ENCODE measurements at places on chromosomes 1 and 21. TPM values are rescaled to one million over a fixed set of nuclear protein-coding genes. Genes with fewer than 3 reads are reported as not detected.

Gene RGS4
- total RNA-seq, result 148 TPM

Gene ZNF648
- 0.99 TPM for total RNA-seq

DNA sequence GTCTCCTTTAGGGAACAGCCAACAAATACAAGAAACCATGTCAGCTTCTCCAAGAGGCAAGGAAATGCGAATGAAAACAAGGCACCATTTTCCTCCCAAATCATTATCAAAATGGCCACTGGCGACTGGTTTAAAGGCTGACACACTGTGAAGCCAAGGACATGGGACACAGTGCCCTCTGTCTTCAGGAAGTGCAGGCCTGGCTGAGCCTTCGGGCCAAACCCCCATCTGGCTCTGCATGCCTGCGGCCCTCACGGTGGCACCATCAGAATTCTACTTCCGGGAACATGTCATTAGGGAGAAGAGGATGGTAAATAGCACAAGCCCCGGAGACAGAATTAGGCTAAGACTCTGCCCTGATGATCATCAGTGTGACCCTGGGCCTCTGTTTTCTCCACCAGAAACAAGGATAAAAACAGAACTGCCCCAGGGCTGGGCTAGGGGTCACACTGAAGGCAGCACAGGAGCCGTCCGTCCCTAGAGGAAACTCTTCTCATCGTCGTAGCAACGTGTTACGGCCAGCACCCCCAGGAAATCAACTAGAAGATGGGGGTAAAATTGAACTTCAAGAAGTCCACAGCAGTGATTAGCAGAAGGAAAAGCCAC is 103.5 kb downstream of the NPHP4 start:
- H3K27ac ChIP-seq, result no peak overlapping the region
- H3K4me1 ChIP-seq, result peaks cover 62% of the 10 kb centered on the region
- DNase-seq, result no peak
- no peak overlapping the region for H3K4me3 ChIP-seq
- H3K36me3 ChIP-seq, result peaks cover 64% of the 10 kb centered on the region

GRCh38 chr1:107952989-107953388 is 12.0 kb downstream of the VAV3 start:
- H3K27ac ChIP-seq, result no peak overlapping the region
- no peak for DNase-seq
- H3K36me3 ChIP-seq, result no peaks in the 10 kb centered on the region
- H3K27me3 ChIP-seq, result no peaks in the 10 kb centered on the region

DNA sequence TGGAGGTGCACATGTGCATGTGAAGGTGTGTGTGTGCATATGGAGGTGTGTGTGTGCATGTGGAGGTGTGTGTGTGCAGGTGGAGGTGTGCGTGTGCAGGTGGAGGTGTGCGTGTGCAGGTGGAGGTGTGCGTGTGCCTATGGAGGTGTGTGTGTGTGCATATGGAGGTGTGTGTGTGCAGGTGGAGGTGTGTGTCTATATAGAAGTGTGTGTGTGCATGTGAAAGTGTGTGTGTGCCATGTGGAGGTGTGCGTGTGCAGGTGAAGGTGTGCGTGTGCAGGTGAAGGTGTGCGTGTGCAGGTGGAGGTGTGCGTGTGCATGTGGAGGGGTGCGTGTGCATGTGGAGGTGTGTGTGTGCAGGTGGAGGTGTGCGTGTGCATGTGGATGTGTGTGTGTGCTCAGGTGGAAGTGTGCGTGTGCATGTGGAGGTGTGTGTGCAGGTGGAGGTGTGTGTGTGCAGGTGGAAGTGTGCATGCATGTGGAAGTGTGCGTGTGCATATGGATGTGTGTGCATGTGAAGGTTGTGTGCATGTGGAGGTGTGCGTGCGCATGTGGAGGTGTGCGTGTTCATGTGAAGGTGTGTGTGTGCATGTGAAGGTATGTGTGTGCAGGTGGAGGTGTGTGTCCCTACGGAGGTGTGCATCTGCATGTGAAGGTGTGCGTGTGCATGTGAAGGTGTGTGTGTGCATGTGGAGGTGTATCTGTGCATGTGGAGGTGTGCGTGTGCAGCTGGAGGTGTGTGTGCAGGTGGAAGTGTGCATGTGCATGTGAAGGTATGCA is 13.5 kb downstream of the C1orf74 start:
- H3K27ac ChIP-seq, result no peak overlapping the region
- H3K4me1 ChIP-seq, result no peaks in the 10 kb centered on the region
- no peak for DNase-seq
- H3K36me3 ChIP-seq, result no peaks in the 10 kb centered on the region

DNA sequence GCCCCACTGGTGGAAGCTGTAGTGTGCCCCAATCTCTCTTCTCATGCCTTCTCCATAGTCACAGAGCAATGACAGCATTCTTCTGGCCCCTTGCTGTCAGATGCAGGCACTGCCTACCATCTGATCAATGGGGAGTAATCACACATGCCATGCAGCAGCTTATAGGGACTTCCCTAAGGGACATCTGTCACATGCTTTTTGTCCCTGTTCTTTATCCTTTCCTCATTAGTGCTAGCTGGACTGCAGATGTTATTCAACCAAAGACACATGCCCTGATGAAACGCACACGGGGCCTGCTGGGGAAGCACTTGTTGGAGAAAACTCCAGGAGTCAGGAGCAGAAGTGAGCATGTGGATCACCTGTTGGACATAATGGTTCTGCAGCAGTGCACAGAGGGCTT is 108.7 kb downstream of the KCNJ15 start:
- no peak for DNase-seq
- no peaks in the 10 kb centered on the region for H3K27me3 ChIP-seq
- no peak overlapping the region for H3K4me3 ChIP-seq
- no peak overlapping the region for H3K27ac ChIP-seq
- H3K4me1 ChIP-seq, result no peaks in the 10 kb centered on the region
- H3K36me3 ChIP-seq, result no peaks in the 10 kb centered on the region

DNA sequence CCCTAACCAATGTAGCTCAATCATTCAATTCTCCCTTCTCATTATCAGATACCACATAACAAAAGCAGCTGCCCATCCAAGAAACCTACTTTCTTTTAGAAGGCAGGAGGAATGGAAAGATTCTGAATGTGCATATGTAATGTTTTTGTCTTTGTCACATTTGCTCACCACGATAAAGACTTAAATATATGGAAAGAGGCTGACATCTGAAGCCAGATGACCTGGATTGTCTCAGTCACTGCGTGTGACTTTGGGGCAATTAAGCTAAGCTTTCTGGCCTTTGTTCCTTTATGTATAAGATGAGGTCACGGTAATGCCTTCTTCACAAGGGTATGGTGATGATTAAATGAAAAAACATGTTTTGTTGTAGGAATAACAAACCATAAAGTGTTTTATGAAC is 42.6 kb downstream of the LRRC52 start:
- no peaks in the 10 kb centered on the region for H3K4me1 ChIP-seq
- no peak overlapping the region for H3K4me3 ChIP-seq
- peaks cover 2% of the 10 kb centered on the region for H3K27me3 ChIP-seq

DNA sequence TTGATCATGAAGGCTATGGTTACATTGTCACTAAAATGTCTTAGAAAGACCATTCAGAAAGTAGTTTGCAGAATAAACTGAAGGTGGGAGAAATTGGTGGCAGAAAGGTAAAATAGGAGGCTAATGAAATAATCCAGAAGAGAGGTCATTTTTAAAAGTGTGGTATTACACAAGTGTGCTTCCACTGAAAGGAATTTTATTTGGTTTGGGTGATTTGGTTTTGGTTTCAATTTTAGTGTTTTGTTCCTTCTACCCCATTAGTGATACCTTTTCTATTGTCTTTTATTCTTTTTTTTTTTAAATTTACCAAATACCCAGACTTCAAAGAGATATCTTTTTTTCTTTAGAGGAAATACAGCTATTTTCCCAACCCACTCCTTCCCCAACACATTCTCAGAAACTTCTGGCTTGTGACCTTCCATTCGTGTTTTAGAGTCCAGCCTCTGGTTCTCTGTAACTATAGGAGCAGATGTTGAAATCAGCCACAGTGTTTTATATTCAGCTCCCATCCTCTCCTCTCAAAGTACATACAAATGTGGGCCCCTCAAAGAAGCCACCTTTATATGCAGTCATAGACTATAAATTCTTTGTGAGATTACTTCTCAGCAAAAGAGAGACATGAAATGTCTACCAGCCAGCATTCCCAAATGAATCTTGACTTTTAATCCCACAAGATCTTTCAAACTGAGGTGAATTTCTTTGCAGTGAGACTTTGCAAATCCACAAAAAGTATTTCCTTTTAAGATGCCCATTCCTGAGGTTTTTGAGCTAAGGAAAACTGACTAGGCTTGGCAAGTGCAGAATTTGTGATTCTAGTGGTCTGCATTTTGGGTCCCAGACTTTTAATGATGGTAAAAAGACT is 42.0 kb upstream of the PALMD start:
- H3K36me3 ChIP-seq, result no peaks in the 10 kb centered on the region
- no peak overlapping the region for H3K27ac ChIP-seq
- no peak overlapping the region for H3K4me3 ChIP-seq
- no peak for DNase-seq
- H3K27me3 ChIP-seq, result no peaks in the 10 kb centered on the region

DNA sequence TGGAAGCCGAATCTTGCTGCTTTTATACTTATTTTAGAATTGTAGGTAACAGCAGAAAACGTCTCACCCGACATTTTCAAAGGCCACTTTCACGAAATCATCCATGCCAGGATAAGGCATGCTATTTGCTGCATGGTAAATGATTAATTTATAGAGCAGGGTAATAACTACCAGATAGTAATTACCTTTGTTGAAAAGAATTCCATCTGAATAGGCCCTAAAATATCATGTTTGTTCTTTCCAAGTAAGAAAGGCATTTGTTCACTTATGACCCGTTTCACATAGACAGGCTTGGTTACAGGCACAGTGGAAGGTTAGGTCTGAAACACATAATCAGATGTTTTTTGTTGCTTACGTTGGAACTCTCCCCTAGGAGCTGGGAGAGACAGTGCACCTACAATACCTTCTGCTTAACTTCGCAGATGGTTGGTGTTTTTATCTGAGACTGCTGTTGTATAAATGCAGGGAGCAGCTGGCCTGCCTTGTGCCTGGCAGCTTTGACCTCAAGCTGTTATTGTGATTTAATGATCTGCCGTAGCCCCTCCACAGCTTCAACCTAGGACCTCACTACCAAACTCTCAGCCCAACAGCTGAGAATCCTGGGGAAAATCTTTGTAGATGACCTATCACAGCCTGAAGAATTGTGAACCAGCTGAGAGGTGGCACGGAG is 1.6 kb downstream of the SLC44A3 start:
- H3K4me3 ChIP-seq, result no peak overlapping the region
- no peak for DNase-seq
- peaks cover 14% of the 10 kb centered on the region for H3K4me1 ChIP-seq
- peaks cover 7% of the 10 kb centered on the region for H3K27me3 ChIP-seq
